BE2C (cell line): ENCODE measurements at places on chromosomes 13 and 19.
A peak's percentile ranks its signal among the peaks of the same experiment; 100 is the strongest.

DNA sequence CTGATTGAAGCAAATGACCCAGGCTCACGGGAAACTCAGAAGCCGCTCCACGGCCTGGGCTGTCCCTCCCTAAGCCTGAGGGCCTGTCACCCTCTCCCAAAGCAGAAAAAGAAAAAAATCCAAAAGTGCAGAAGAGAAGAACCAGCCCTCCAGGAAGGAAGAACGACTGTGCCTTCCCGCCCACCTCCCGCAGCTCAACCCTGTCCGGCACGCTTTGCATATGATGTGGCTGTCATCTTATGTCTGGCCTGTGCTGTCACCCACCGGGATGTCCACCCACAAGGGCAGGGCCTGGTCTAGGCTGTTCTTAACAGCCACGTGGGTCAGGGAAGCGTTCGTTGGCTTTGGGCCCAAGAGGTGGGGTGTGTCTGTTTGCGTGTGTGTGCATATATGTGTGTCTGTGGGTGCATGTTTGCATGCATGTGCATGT lies 13.7 kb downstream of the ZBTB7A start:
- DNase-seq, result no peak

DNA sequence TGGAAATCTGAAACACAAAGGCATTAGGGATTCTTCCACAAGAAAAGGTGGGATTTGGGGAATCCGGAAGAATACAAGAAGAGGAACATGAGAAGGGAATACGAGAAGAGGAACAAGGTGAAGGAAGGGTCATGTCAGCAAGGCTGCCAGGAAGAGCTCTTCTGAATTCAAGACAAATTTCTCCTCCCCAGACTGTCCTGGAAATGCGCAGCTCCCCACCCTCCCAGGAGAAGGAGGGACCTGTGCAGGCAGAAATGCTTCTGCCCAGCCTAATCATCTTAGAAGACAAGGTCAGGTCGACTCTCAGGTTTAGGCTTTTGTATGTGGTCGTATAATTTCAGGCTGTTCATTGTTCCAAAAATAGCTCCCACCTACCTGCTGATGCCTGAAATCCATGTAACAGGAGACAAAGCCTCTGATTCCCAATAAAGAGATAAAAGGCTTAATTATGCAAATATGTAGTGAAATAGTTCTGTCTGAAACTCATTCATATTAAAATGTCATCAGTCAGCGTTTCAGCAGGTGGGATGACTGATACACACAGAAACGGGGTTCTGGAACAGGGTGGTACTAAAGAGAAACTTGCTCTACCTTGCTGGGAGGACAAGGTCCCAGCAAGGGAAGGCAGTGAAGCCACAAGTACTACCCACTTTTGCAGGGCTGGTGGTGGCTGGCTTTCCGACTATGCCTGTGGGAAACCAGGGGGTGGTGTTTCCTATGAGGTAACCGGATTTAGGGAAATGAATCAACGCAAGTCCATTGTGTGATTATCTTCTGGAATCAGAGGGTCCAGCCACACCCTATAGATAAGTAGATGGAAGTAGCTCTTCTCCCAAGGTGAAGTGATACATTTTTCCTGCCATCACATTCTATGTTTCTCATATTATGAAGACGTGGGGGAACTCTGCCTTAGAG lies 76.1 kb downstream of the KL start:
- no peak for DNase-seq

GRCh38 chr19:46731584-46731983 lies 14.3 kb upstream of the FKRP start:
- no peak for DNase-seq

GRCh38 chr13:110400786-110401533 lies 93.9 kb downstream of the COL4A2 start:
- DNase-seq, result no peak

DNA sequence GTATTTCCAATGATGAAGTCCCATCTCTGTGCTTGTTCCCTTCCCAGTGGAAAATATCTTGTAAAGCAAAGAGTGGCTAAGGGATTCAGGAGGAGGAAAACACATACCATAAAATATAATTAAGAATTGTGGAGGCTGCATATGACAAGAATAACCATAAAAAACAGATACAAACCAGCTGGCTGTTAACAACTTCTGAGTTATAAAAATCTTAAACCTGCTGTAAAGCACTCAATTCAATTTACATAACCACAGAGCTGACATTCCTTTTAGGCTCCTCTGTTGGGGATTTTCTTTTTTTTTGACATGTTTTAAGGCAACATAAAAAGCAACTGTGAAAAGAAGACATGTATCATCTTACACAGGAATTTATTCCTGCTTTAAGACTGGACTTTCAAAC lies 207.6 kb downstream of the DACH1 start:
- no peak for DNase-seq

DNA sequence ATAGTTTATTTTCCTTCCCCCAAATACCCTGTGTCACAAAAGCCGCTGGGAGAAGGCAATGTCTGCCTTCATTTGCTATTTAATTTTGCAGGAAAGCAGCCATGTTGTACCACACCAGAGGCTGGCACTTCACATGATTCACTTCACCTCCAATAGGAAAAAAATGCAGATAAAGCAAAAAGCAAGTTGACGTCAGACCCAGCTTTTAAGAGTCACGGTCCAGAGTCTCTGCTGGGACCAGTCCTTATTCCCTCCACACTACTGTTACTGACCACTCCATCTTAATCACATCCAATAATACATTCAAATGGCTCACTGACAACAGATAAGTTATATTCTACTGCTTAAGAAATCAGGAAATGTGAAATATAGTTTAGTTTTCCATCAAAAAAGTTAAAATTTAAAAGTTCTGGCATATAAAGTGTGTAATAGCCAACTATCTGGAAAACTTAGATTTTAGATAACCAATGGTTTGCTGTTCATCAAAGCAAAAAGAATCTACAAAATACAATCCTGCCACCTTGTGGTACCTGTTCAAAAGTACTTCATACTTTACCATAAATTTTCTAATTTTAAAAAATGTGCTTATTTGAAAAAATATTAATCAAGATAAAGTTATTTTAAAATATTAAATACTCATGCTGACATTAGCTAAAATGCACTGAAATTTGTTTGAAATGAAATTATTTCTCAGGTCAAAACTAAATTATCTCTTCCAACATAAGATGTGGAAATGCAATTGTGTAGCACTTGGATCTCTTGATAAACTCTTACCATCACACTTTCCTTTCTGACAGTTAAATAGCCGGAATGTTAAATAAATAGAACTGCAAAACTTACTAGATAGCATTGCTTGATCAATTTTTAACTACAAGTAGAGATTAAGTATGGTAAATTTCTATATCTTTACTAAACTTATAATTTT lies 97.3 kb downstream of the SERP2 start:
- no peak for DNase-seq

DNA sequence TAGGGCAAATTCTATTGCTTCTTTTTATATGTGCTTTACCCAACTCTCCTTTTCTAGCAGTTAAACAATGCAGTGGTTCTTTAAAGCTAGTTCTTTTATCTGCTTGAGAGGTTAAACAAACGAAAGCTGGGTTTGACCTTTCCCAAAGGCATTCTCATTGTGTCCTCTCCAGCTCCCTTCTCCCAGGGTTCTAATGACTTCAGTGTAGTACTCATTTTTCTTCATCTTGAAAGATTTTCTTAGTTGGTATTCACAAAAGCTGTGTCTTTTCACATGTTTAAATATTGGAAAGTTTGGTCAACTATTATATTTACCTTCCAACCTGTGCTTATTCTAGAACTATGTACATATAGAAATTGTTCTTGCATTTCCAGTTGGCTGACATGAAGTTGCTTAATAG lies 1.5 kb downstream of the WASF3 start:
- no peak for DNase-seq

- DNase-seq, result no peak
Observed at GRCh38 chr13:96020931-96021330, 32.3 kb downstream of the UGGT2 start.

- no peak for DNase-seq
Observed at GRCh38 chr13:58573743-58574142, 942.2 kb downstream of the PCDH17 start.

DNA sequence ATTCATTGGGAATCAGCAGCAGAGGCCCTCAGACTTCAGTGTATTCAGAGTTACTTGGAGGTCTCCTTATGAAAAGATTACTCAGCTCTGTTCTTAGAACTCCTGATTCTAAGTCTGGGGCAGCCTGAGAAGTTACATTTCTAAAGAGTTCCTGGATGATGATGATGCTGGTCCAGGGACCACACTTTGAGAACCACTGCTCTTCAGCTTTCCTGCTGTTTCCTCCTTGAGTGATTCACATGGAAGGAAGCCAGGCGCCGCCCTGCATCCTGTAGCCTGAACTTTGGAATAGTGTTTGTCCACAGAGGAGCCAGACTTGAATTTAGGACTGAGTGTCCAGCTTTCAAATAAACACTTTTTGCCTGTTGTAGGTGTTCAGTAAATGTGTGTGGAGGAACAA lies 2.9 kb downstream of the CEBPG start:
- DNase-seq, result no peak

GRCh38 chr13:24165746-24166145 lies 5.2 kb downstream of the SPATA13 start:
- no peak for DNase-seq

DNA sequence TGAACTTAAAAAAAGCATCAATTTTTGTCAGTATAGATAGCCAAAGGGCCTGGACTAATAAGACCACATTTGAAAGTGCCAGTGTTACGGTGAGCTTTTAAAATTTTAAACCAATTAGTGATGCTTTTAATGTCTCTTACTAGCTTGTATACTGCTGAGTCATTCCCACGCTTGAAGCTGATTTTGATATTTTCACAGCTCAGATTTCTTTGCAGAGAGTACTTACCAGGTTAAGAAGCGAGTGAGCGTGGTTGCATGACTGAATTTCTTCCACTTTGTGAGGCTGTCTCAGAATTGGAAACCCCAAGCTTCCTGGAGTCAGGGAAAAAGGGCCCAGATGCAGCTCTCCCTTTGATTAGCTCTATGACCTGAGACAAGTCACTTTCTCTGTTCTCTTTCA lies 74.5 kb upstream of the NBEA start:
- no peak for DNase-seq

- DNase-seq, result peak; percentile 88
Observed at GRCh38 chr13:59318320-59318930, 845.3 kb downstream of the DIAPH3 start.

DNA sequence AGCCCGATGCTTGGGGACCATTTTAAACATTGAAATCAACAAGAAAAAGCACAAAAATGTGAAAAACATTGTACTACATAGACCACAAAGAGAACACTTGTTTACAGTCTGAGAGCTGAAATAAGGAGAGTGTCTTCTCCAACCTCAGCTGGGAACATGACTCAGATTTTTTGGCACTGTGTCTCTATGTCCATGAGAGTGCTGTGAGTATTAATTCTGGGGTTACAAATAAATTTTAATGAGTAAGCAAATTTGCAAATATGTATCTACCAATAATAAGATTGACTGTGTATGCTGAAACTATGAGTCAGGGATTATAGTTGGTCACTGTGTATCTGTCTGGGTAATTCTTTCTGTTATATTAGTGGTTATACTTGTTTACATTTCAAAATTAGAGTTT lies 174.0 kb downstream of the DCT start:
- no peak for DNase-seq

- DNase-seq, result no peak
Observed at GRCh38 chr19:6048348-6048747, 62.0 kb downstream of the RFX2 start.

- no peak for DNase-seq
Observed at GRCh38 chr13:106680796-106681472, 113.0 kb upstream of the ARGLU1 start.

DNA sequence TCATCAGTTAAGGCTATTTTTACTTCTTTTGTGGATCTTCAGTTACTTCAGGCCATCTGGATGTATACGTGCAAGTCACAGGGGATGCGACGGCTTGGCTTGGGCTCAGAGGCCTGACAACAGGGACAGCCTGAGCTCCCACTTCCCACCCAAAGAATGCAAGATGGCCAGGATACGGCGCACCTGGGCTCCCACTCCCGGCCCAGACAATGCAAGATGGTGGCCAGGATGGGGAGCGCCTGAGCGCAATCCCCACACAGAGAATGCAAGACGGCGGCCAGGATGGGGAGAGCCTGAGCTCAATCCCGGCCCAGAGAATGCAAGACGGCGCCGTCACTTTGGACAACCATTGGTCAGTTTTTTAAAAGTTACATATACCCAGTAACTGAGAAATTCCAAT lies 25.3 kb upstream of the MIER2 start:
- DNase-seq, result no peak

DNA sequence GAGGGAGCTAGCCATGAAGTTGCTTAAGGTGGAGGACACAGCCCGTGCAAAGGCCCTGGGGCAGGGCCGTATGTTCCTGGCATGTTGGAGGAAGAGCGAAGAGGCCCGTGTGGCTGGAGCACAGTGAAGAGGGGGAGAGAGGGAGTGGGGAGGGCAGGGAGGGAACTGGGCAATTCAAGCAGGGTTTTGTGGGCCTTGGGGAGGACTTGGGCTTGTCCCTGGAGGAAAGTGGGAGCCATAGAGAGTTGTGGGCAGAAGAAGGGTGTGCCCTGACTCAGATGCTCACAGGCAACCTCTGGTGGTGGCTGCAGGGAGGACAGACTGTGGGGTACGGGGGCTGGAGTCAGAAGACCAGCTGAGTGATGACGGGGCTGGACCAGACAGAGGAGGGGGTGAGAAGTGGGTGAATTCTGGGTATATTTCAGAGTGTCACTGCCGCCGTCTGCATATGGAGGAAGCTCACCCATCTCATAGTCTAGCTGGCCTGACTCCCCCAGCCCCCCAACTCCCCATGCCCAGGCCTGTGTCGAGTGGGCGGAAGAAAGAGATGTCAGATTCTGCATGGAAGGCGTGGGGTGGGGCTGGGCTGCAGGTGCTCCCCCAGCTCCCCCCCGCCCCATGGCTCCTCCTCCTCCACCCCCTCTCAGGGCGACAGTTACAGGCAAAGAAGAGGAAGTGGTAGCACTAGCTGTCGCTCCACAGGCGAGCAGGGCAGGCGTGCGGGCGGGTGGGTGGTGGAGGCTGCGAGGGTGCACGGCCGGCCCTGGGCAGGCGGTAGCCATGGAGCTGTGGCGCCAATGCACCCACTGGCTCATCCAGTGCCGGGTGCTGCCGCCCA lies at the start of gene VAV1:
TSS of gene VAV1 (plus strand) at position 681 of the 838 bp plus-strand sequence. CDS start at position 781, 100 bp downstream.
- DNase-seq, result no peak

DNA sequence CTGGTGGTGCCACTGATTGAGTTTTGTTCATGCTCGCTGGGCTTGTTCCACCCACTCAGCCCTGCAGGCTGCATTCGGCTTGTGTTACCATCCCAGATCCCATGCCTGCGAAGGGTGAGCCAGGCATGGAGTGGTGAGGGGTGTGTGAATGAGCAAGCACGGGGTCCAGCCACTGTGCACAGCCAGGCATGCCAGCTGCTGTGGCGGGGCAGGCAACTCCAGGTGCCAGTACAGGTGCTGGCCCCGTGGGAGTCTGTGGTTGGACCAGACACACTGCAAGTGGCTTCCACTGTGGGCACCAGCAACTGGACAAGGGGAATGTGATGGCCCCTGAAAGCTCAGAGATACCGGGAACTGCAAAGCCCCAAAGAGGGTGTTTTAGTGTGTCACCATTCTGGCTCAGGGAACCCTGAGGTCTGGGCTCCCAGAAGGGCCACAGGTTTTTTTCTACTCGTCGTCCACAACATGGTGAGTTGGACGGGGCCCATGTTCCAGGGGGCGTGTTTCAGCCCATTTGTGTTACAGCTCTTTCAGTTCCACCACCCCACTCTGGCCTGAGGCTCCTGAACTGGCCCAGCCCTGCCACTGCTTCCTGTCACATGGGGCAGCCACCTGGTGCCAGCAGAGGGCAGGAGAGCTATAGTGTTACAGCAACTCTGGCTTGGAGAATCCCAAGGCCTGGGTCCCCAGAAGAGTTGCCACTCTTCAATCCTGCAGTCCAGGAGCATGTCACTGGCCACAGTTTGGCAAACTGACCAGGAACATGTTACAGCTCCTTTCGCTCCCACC lies 217.0 kb upstream of the OBI1 start:
- no peak for DNase-seq
